Coronary artery (tissue), 2 donors: ENCODE measurements at places on chromosomes 3 and 15.
A peak's percentile ranks its signal among the peaks of the same experiment; 100 is the strongest.

- DNase-seq: no peak
These were observed 14.7 kb upstream of the HHLA2 start for GRCh38 chr3:108281670-108282069.

DNA sequence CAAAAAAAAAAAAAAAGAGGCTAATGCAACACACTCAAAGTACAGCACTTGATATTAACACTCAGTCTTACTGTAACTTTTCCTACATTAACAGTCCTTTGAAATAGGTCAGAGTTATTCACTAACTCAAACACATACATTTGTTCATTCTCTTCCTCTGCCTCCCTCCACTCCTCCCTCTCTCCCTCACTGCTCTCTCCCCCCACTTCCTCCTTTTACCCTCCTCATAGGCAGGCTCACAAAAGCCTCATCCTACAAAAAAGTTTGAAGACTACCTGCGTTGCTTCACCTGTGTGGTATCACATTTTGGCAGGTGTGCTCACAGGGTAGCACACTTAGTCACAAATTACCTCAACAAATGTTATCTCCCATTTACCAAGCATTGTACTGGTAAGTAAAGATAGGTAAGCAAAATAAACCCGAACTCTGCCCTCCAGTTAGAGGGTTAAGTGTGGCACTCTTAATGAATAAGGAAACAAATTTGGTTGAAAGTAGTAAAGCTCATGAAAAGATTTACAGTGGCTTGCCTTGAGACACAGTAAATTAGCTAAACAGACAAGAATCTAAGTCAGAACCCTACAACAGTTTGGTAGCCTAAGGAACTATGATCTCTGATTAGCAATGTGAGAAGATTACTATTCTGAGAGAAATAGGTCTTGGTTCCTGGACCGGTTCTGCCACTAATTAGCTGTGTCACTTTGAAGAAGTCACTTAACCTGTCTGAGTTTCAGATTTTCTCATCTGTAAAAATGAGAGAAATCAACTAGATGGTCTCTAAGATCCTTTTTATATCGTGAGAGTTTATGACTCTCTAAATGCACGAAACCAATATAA lies 151.0 kb upstream of the MLF1 start:
- no peak for DNase-seq

DNA sequence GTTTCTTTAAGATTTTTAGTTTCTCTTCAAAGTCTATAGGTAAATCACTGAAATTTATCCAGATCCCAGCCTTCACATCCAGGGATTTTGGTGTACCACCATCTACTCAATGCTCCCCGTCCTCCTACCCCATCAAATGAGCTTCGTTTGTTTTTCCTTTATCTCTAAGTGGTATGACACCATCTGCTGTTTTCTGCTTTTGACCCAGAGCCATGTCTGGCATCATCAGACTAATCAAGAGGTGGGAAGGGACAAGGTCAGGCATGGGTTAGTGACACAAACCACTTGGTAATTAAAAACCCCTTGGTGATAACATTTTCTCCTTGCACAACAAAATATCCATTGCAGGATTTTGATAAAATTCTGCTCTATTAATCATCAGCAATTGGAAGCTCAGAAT lies 92.7 kb upstream of the GOLGA8J start:
- DNase-seq: no peak

- no peak for DNase-seq
These were observed 51.8 kb upstream of the SSR3 start for GRCh38 chr3:156606729-156607128.

DNA sequence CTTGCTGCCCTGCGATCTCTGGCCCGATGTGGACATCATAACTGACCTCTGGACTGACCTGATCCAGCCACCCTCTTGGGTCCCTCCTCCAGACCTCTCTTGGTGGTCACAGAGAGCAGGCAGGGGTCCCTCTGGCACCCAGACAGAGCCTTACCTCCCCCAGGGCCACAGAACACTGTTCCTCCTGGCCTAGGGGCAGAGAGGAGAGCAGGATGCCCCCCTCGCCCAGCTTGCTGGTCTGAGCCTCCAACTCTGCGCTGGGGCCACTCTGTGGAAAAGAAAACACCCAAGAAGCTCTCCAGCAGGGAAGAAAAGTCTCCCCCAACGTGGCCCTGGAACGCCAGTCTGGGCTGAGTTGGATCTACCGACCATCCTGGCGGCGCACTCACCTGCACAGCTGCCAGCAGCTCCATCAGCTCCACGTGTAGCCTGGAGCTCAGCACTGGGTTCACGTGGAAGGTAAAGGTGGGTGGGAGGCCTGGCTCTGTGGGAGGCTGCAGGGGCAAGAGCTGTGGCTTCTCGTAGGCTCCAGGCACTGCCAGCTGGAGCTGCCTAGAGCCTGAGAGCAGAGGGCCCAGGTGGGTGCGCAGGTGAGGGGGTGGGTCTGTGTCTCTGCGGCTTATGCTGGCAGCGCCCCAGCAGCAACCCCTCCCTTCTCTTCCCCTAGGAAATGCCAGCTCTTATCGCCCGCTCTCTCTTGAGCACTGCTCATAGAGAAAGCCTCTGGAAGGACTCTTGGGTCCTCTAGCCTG lies 6.0 kb downstream of the PLA2G4F start:
- peak; percentile 45 for DNase-seq

GRCh38 chr15:93366387-93367100 lies 277.5 kb upstream of the RGMA start:
- peak; percentile 61 for DNase-seq
